Iris pigment epithelial cell (primary cell): ENCODE measurements at places on chromosomes 4 and X.

GRCh38 chr4:106320235-106320634 is 3.9 kb downstream of the AIMP1 start:
- no peak for DNase-seq

DNA sequence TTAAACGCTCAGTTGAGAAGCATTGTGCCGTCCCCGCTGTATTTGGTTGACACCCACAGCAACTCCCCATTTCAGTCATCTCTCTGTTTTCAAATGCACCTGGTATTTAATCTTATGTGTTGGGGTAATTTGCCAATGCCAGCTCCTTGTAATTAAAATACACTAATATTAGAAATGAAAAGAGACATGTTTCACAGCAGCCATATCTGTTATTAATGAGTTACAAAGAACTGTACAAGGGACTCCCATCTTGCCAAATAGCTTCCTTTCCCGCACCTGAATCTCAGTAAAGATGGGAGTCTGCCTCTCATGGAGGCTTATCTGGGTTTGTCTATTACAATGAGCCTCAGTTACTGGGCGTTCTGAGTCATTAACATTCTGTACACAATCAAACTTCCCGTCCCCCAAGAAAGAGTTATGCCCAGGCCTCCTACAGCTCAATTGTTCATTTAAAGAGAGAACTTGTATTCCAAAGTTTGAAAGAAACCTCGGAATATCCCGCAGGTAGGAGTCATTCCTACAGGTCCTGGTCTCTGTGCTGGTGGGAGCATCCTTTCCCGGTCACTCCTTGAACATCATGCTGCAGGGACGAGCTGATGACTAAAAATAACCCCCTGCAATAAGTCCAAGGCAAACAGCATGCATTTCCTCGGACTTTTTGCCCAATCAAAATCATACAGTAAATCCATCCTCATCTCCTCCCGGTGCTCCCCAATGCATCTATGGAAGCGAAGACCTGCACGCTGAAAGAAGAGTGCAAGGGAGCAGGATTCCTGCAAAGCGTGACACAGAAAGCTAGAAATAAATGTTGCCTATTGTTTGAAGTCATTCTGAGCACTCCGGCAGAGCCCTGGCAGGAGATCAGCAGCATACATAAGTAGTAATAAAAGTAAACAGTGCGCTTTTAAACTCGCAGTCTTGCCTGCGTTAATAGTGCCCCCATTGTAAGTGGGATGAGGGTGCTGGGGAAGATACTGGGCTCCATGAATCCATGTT is 926 bp downstream of the NDP start:
- DNase-seq: peak; percentile 28

DNA sequence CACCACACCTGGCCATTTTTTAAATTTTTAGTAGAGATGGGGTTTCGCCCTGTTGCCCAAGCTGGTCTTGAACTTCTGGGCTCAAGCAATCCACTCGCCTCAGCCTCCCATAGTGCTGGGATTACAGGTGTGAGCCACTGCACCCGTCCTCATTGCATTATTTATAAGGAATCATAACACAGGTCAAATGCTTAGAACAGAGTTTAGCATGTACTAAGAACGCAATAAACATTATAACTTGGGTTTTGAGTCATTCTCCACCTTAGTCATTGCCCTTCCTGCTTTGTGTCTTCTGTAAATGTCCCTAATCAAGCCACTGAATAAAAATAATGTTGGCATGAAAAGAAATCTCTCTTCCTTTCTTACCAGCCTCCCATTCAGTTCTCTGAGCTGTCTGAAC is 38.5 kb upstream of the SHROOM4 start:
- no peak for DNase-seq

DNA sequence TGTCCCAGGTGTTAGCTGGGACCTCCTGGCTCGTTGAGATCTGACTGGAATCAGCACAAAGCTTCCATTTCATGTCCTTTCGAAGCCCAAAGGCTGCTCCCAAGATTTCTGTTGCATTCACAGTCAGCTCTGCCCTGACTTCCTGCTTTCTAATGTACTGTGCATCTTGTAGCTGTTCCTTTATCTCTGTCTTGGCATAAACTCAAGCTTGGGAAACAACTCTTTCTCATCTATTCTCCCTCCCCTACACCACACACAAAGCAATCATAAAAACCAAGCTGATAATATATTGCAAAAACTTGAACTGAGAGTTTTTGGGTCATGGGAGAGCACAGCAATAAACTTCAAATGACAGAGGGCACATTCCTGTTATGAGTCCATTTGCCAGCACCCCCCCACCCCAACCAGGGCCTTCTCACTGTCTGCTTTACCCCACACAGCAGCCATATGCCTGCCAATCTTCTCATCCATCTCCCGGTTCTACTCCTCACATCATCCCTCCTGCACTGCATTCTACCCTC is 76.3 kb downstream of the SYNPO2 start:
- peak; percentile 79 for DNase-seq
